ENCODE measurements at places on chromosomes 4 and X. TPM values are rescaled to one million over a fixed set of nuclear protein-coding genes. Genes with fewer than 3 reads are reported as not detected.

Gene ZNF275
- total RNA-seq, result 13.7 TPM

DNA sequence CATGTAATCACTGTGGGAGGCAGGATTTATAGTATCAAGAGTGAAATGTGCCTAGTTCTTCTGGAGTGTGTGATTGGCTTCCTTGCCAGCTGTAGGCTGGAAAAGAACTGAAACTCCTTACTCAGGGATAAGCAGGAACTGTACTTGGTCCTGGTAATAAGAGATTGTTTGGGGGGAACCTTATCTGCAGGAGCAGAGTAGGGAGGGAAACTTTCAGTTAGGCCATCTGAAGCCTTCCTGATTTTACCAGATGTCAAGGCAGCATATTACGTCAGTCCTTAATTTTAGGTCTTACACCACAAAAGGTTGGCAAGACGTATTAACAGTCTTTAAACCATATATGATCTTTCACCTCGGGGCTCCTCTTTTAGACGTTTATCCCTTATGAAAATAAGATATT is 231.5 kb upstream of the FMR1 start:
- H3K4me3 ChIP-seq, result no peak overlapping the region
- no peak for DNase-seq
- H3K27me3 ChIP-seq, result no peaks in the 10 kb centered on the region
- H3K36me3 ChIP-seq, result no peaks in the 10 kb centered on the region

- no peak for DNase-seq
- H3K27ac ChIP-seq, result no peak overlapping the region
- no peaks in the 10 kb centered on the region for H3K36me3 ChIP-seq
- H3K4me1 ChIP-seq, result no peaks in the 10 kb centered on the region
- no peak overlapping the region for H3K4me3 ChIP-seq
Observed at GRCh38 chrX:110600745-110601310, 194.8 kb downstream of the CHRDL1 start.

Gene DOK7
- 2.6 TPM for total RNA-seq

DNA sequence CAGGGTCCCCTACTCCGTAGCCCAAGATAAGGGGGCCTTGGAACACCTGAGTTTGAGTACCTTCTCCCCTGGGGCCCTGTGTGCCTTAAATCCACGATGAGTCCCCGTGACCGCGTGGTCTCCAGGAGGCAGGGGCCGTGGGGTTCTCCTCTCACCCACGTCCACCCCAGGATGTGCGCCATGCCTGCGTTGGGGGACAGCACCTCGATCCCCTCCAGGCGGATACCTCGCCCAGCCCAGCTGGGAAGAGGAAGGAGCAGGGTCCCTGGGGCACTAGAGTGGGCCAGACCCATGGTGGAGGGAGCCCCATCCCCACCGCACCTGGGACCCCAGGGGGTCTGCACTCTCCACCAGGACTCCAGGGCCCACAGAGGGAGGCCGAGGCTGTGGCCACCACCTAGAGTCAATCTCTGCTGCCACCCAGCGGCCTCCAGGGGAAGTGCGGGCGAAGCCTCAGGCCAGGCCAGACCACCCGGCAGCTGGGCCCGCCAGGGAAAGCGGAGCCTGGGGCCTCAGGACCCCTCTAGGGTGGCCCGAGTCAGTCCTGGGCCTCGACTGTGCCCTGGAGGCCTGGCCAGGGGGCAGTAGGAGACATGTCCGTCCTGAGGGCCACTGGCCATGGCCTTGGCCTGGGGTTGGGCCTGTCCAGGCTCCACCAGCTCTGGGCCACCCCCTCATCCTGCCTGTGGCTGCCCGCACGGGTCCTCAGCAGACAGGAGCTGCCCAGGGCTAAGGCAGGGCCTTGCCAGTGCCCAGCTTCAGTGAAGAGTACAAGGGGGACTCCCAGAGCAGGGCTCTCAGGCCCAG is 55.0 kb downstream of the FAM53A start:
- H3K27me3 ChIP-seq, result peaks cover 3% of the 10 kb centered on the region
- DNase-seq, result no peak
- peaks cover 7% of the 10 kb centered on the region for H3K4me1 ChIP-seq
- H3K36me3 ChIP-seq, result peaks cover 6% of the 10 kb centered on the region

Gene TMPRSS11D
- total RNA-seq, result not detected

Gene GPR143
- 6.5 TPM for total RNA-seq

DNA sequence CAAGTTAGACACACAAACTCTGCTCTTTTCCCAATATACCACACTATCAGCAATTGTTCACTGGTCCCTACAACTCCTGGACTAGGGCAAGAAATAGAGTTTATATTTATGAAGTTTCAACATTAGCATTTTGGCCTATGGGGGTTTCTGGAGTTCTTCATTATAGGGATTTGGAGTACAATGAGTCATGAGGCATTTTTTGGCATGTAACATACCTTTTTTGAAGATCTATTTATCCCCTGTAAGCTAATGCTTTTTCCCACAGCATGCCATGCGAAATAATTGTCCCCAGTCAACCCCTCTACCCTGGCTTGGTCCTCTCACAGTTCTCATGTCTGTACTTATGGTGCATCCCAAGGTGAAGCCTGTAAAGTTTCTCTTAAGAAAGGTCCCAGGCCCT is 36.7 kb upstream of the EDA2R start:
- no peak for DNase-seq
- H3K36me3 ChIP-seq, result no peaks in the 10 kb centered on the region
- no peak overlapping the region for H3K27ac ChIP-seq
- H3K4me1 ChIP-seq, result no peaks in the 10 kb centered on the region

Gene CENPVL2
- 2.0 TPM for total RNA-seq

DNA sequence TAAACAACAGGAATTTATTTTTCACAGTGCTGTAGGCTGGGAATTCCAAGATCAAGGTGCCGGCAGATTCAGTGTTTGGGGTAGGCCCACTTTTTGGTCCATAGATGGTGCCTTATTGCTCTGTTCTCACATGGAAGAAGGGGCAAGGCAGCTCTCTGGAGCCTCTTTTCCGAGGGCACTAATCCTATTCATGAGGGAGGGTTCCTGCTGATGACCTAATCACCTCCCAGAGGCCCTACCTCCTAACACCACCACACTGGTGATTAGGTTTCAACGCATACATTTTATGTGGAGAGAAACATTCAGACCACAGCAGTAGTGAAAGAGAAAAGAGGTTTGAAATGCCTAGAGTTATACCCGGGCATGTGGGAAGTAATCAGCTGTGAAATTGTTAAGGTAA is 1.4 kb upstream of the POLA1 start:
- no peak overlapping the region for H3K4me3 ChIP-seq
- no peaks in the 10 kb centered on the region for H3K36me3 ChIP-seq
- no peak overlapping the region for H3K27ac ChIP-seq

DNA sequence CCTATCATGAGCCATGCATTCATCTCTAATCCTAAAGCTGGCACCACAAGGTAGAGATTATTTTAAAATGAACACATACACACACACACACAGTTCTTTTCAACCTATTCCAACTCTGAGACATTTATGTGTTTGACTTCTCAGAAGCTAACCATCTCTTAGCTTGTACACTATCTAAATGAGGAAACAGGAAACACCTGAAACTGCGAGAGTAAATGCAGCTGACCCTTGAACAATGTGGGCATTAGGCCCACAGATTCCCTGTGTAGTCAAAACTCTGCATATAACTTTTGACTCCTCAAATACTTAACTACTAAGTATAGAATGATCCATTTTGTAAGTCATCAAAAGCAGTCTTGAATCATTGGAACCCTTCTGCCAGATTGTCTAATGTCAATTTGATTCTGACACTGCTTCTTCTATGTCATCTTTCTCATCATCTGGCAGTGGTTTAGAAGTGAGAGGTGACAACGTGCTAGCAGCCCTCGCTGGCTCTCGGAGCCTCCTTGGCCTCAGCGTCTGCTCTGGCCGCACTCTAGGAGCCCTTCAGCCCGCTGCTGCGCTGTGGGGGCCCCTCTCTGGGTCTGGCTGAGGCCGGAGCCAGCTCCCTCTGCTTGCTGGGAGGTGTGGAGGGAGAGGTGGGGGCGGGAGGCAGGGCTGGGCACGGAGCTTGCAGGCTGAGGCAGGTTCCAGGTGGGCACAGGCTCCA is 21.4 kb upstream of the IL15 start:
- H3K27me3 ChIP-seq, result no peaks in the 10 kb centered on the region
- no peaks in the 10 kb centered on the region for H3K4me1 ChIP-seq
- H3K27ac ChIP-seq, result no peak overlapping the region
- no peak for DNase-seq
- H3K36me3 ChIP-seq, result no peaks in the 10 kb centered on the region

Gene APBB2
- 97.7 TPM for total RNA-seq

GRCh38 chr4:793093-793861 is 32.7 kb downstream of the CPLX1 start:
- no peak for DNase-seq
- H3K36me3 ChIP-seq, result peaks cover 27% of the 10 kb centered on the region
- no peak overlapping the region for H3K4me3 ChIP-seq
- H3K4me1 ChIP-seq, result peaks cover 38% of the 10 kb centered on the region
- H3K27ac ChIP-seq, result no peak overlapping the region

GRCh38 chr4:13907255-13907751 is 279.8 kb upstream of the BOD1L1 start:
- H3K4me1 ChIP-seq, result no peaks in the 10 kb centered on the region
- DNase-seq, result no peak
- H3K4me3 ChIP-seq, result no peak overlapping the region
- no peaks in the 10 kb centered on the region for H3K36me3 ChIP-seq

Gene CT45A10
- not detected for total RNA-seq

DNA sequence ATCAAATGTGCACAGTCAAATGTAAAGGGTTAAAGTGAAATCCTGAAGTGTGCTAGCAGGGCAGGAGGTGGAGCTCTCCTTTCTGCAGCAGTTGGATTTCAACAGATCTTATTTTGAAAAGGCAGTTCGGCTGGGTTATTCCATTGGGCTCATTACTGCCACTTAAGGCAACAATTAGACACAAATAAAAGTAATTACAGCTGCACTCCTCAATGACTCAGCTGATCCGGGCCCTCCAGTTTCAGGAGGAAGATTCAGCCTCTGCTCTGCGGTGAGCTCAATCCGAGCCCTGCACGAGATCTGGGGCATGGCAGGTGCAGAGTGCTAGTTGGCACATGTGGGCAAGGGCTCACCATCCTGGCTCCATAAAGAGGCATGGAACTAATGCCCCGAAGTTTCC is 85.4 kb downstream of the PHKA2 start:
- H3K4me1 ChIP-seq, result peaks cover 19% of the 10 kb centered on the region
- H3K36me3 ChIP-seq, result peaks cover 44% of the 10 kb centered on the region
- no peak overlapping the region for H3K27ac ChIP-seq
- no peak for DNase-seq

DNA sequence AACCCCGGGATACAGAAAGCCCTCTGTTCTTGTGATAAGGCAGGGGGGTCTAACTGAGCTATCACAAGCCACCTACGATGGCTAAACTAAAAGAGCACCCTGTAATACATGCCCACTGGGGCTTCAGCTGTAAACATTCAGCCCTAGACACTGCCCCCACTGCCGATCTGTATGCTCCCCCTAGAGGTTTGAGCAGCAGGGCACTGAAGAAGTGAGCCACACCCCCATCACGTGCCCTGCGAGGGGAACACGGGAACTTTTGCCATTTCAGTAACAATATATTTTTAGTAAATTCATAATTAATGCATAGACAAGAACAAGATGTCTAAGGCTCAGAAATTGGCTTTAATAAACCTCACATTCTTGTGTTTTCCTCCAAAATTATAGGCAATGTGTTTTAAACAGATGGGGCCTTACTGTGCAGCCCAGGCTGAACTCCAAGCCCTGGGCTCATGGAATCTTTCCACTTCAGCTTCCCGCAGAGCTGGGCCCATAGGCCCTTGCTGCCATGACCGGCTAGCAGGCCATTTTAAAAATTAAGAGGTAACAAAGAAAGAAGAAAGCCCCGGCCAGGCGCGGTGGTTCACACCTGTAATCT is 235.3 kb upstream of the SFRP2 start:
- H3K27me3 ChIP-seq, result no peaks in the 10 kb centered on the region
- no peaks in the 10 kb centered on the region for H3K36me3 ChIP-seq
- no peak overlapping the region for H3K27ac ChIP-seq
- no peaks in the 10 kb centered on the region for H3K4me1 ChIP-seq
- H3K4me3 ChIP-seq, result no peak overlapping the region

DNA sequence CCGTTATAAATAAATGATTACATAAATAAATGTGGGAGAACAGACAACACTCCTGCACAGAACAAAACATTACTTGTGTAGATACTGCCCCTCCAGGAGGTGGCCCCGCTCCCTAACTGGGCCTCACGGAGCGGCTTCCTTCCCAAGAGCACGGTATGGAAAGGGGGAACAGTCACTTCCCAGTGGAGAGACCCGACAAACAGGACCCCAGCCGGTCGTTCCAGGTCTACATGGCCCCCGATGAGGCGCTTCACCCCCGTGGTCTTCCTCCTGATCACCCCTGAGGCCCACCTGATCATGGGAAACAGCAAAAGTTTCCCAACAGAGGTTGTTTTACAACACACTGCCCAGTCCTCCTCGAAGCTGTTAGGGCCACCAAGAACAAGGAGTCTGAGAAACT is 6.6 kb upstream of the SLC6A8 start:
- H3K4me1 ChIP-seq, result peaks cover 15% of the 10 kb centered on the region
- no peaks in the 10 kb centered on the region for H3K27me3 ChIP-seq
- H3K36me3 ChIP-seq, result no peaks in the 10 kb centered on the region
- no peak for DNase-seq

Gene KDM6A
- total RNA-seq, result 33.2 TPM

Gene ARHGAP24
- 32.5 TPM for total RNA-seq
